Activated CD4-positive, alpha-beta T cell treated with anti-CD3 and anti-CD28 coated beads, Interleukin-10, Interleukin-2, amounts not matched to agents 100 ng/mL and 50 ng/mL, durations not matched to agents 16 hours and 8 hours (primary cell): ENCODE measurements at places on chromosomes 4 and X.

GRCh38 chr4:81790477-81790876, 318.8 kb upstream of the RASGEF1B start:
- no peak for DNase-seq

- DNase-seq, result no peak
Measured at GRCh38 chr4:42489095-42489494, 91.8 kb downstream of the SHISA3 start.

GRCh38 chr4:160563552-160564282, 1460.8 kb downstream of the RAPGEF2 start:
- no peak for DNase-seq

GRCh38 chrX:49058794-49059193, at the start of gene CCDC120:
CCDC120 (plus strand) TSS chrX:49058999; CDS start chrX:49062042, 3,043 bp downstream.
- no peak for DNase-seq

DNA sequence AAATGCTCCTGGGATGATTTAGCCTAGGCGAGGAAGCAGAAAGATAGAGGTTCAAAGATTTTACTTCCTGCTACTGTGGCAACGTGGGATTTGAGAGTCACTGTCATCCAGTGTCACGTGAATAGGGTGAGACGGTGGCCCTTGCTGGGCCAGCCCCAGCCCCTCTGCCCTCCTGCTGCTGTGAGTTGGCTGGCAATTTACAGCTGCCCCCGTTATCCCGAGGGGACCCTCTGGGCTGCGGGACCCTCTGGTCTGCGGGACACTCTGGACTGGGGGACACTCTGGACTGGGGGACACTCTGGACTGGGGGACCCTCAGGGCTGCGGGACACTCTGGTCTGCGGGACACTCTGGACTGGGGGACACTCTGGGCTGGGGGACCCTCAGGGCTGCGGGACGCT, 765.4 kb downstream of the TRIML1 start:
- no peak for DNase-seq

- DNase-seq, result no peak
Measured at GRCh38 chr4:1396806-1397455, 9.3 kb downstream of the NKX1-1 start.

- DNase-seq, result no peak
Measured at GRCh38 chr4:77183777-77184420, 26.9 kb downstream of the CCNG2 start.

DNA sequence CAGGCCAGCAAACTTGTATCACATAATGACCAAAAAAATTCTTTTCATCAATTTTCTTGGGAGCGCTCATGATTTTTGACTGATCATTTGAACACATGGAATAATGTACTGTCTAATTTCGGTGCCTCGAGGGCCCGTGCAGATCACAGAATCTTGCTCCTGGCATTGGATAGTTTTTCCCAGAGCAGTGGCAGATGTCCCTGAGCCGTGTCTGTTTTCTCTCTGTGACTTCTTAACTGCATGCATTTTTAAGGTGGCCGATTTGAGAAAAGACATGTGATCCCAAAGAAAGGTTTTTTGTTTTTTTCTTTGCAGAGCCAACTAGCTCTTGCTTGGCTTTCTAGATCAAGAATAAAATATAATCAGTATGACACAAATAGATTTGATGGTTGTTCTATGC, 19.7 kb downstream of the GPRIN3 start:
- DNase-seq, result no peak

- DNase-seq, result no peak
Measured at GRCh38 chrX:39536211-39536610, 561.5 kb downstream of the BCOR start.

DNA sequence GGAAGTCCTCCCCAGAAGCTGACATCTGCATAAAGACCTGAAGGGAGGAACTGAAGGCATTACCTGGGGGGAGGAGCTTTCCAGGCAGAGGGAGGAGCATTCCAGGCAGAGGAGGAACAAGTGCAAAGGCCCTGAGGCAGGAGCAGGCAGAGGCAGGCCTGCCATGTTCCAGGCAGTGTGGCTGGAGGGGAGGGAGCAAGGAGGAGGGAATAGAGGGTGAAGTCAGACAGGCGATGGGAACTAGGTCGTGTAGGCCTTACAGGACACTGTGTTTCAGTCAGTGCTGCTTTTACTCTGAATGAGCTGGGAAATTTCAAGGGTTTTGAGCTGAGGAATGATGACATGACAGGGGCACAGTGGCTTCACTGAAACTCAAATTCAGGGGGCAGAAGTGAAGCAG, 292.7 kb downstream of the BCOR start:
- DNase-seq, result no peak

- DNase-seq, result no peak
Measured at GRCh38 chrX:17412692-17413091, 37.7 kb downstream of the NHS start.

DNA sequence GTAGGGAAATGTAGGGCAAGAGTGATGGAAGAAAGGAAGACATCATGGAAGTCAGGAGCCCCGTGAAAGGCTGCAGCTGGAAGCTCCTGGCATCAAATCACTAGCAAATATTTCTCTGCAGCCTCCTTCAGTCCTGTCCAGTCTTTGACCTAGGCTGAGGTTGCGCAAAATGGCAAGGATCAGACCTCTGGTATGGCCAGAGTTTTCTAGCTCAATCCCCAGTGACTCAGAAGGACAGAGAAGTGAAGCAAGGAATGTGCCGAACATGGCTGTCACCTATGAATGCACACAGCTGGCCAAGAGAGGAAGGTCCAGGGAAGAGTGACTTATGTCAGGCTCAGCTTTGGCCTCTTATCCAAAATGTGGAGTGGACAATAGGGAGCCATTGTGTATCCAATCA, 71.1 kb upstream of the PHOX2B start:
- DNase-seq, result no peak

DNA sequence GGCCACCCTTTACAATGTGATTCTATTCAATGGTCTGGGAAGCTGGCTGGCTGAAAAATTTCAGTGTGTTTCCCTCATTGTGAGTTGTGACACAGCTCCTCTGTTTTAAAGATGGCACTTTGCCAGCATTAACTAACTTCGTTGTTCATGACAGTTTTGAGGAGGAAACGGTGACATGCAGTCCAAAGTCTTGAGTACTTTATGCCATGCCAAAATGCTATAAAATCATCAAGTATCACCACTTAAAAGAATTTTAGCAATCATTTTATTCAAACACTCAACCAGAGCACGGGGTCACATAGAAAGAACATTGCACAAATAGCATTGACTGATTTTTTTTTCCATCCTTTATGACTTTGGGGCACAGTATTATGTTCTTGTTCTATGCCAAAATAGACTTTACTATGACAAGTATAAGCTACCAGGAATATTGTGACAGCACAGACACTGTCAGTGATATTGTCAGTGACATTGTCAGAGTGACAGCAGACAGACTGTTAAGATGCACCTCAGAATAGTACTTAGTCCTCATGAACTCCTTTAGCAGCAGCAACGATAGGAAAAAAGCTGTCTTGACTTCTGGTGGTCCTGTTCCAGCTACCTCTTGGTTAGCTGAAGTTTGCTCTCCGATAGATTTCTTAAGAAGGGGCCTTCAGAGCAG, 46.7 kb downstream of the CXCL13 start:
- DNase-seq, result no peak

GRCh38 chrX:18701621-18702361, 5.7 kb upstream of the PPEF1 start:
- DNase-seq, result no peak

GRCh38 chr4:160318567-160319220, 1215.8 kb downstream of the RAPGEF2 start:
- DNase-seq, result no peak

DNA sequence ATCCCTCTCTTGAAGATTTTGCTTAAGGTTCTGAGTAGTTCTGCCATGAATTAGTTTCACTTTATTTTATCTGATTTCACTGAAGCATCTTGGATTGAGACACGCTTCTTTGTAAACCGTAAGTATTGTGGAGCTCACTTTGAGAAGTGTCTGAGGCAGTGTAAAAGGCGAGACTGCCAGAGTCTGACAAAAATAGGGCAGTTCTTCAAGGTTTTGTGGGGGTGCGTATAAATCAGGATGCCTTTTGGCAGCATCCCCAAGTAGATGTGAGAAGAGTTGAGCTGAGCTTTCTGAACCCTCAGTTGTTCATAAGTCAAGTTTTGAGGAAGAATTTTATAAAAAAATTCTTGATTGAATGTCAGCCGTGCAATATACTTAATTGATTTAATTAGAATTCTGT, 76.3 kb downstream of the RBPJ start:
- no peak for DNase-seq

- DNase-seq, result no peak
Measured at GRCh38 chr4:189293459-189293858, 647.2 kb upstream of the FRG1 start.

DNA sequence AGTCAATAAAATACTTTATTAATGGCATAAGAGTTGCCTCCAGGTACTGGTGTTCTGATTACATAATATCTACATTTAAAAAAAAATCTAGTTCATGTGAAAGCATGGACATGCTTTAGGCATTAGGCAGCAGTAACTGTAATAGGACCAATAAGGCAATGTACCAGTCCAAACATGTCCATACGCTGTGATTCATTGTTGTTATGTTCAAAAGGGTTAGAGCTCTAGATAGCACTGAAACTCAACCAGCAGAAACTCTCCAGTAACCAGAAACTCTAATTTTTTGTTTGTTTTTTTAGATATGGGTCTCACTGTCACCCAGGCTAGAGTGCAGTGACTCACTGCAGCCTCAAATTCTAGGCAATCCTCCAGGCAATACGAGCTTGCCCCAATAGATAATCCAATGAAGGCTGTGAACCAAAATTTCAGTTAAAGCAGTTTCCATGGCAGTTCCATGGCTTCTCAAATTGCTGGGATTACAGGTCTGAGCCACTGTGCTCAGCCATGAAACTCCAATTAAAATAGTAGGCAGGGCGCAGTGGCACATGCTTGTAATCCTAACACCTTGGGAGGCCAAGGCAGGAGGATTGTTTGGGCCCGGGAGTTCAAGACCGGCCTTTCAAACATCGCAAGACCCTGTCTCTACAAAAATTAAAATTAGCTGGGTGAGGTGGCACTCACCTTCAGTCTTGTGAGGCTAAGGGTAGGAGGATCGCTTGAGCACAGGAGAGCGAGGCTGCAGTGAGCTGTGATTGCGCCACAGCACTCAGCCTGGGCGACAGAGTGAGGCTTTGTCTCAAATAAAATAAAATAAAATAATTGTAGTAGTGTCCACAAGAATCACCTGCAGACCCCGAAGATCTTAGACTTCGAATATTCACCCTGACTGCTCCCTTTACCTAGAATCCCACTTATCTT, 36.3 kb downstream of the MGARP start:
- no peak for DNase-seq

GRCh38 chr4:99790796-99791617, 25.6 kb upstream of the DAPP1 start:
- no peak for DNase-seq

- DNase-seq, result no peak
Measured at GRCh38 chr4:48877827-48878535, 28.6 kb downstream of the OCIAD2 start.

DNA sequence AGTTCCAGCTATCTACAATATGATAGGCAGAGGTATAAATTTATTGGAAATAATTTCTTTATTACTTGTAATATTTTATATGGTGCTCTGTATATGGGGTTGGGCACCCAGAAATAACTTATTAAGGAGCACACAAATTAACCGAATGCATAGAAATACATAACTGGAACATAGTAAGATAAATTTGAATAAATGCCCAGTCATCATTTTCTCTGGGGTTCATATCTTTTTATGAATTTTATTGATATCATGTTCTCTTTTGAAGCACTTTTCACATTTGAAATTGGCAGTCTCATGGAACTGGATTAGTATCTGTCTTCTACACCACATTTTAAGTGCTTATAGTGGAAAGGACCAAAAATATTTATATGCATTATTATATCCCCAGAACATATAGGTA, 122.0 kb downstream of the PCDH7 start:
- no peak for DNase-seq

DNA sequence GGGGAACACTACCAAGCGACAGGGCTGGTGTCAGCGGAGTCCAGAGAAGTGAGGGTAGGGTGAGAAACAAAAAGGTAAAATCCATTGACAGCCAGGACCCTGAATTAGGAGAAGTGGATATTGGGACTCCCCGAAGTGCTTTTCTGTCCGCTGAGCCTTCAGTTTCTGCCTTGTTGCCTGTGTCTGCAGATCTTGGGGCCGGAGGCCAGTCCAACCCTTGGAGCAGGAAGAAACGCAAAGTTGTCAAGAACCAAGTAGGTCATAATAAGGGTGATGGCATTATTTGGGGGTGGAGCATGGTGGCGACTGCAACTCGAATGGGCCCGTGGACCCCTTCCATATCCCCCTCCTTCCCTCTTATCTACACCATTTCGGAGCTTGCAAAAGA, 1.0 kb downstream of the ARMCX1 start:
- DNase-seq, result no peak

DNA sequence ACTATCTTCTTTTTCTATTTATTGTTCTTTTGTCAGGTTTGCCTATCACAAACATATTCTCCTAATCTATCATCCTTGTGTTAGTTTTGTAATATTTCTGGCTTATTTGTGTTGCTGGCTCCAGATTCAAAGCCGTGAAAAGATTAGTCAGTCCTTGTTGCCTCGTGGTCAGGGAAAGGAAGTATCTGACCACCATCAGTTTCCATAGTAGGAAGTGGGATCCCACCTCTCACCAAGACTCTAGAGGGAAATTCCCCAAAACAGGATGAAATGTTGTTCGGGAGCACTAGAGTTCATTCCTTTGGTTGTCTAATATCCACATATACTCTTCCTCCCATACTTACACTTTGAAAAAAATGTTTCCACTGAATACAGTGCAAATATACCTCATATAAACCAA, 131.0 kb upstream of the HUWE1 start:
- DNase-seq, result peak; percentile 29

DNA sequence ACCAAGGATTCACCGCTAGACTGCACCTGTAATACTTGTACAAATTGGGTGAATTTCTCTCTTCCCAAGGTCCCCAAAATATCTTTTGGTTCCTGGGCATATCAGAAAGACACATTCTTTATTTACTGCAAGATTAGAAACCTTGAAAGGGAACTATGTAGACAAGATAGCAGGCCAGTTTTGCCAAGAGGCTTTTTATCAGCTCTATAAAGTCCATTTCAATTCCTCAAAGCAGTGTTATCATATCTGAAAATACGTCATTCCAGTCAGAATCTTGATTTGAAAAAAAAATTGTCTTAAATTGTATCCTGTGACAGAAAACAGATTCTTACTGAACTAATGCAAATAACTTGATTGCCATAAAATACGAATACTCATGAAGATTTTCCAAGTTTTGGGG, 37.0 kb upstream of the NSG1 start:
- no peak for DNase-seq

DNA sequence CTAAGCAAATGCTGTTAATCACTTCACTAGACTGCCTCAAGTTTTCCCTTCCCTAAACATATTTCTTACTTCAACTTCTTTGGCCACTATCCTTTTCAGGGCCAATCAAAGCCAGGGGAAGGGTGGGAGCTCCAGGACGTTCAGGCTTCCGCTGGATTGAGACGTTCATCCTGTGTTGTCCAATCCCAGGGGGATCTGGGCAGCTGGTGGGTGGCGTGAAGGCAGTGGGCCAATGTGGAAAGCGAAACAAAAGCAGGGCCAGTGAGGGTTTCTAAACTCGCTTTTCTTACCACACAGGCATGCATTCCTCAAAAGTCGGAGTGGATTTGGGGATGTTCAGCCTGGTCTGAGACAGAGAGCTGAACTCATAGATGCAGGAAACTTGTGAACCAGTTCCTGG, 7.6 kb downstream of the CXCL13 start:
- DNase-seq, result no peak

- DNase-seq, result no peak
Measured at GRCh38 chr4:26242451-26242850, 78.4 kb upstream of the RBPJ start.

- DNase-seq, result no peak
Measured at GRCh38 chr4:155565330-155565729, 101.3 kb upstream of the GUCY1A1 start.

- no peak for DNase-seq
Measured at GRCh38 chr4:84384801-84385200, 114.3 kb downstream of the NKX6-1 start.
